ENCODE measurements at places on chromosomes 7 and 10. TPM values are rescaled to one million over a fixed set of nuclear protein-coding genes. Genes with fewer than 3 reads are reported as not detected.

ARHGAP19 gene
- 1.8 TPM for total RNA-seq

DNA sequence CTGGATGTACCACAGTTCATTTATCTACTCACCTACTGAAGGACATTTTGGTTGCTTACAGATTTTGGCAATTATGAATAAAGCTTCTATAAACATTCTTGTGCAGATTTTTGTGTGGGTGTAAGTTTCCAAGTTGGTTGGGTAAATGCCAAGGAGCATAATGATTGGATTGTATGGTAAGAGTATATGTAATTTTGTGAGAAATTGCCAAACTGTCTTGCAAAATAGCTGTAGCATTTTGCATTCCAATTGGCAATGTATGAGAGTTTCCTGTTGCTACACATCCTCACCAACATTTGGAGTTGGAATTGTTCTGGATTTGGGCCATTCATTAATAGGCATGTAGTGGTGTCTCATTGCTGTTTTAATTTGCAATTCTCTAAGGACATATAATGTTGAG, 33.9 kb upstream of the HYAL4 start:
- DNase-seq: no peak

H2AZ2 gene
- total RNA-seq: 123 TPM

- DNase-seq: no peak
Measured at GRCh38 chr10:77245953-77246352, 391.7 kb downstream of the KCNMA1 start.

PNLIPRP2 gene
- total RNA-seq: not detected

DNA sequence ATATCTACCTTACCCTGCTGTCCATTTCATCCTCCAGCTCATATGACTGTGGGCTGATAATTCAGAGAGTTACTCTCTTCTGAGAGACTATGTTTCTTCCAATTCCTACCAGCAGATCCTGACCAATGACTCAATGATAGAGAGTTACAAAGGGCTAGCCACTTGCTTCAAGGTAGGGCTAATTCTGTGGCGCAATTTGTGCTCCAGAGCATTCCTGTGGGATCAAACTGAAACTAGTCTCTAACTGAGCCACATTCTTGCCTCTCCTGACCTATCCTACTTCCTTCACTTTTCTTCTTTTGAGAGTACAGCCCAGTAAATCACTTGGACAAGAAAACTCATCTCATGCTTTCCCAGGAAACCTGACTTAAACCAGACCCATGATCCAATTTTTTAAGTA, 17.9 kb upstream of the ASZ1 start:
- DNase-seq: no peak

DNA sequence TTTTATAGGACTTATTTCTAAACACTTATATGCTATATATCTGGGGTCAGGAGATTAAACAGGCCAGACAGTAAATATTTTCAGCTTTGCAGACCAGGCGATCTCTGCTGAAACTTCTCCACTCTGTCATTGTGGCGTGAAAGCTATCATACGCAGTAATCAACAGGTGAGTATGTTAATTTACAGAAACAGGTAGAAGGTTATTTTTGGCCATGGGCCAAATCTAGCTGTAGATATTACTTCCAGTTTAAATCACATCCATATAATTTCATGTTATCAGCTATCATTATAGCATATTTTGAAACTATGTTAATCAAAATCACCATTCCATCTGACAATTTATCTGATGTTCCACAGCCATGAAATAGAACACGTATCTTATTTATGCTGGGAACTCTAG, 67.8 kb downstream of the GPR37 start:
- no peak for DNase-seq

- DNase-seq: no peak
Measured at GRCh38 chr10:104331208-104331838, 6.9 kb downstream of the ITPRIP start.

AGMO gene
- not detected for total RNA-seq

TUBB8 gene
- not detected for total RNA-seq

DNA sequence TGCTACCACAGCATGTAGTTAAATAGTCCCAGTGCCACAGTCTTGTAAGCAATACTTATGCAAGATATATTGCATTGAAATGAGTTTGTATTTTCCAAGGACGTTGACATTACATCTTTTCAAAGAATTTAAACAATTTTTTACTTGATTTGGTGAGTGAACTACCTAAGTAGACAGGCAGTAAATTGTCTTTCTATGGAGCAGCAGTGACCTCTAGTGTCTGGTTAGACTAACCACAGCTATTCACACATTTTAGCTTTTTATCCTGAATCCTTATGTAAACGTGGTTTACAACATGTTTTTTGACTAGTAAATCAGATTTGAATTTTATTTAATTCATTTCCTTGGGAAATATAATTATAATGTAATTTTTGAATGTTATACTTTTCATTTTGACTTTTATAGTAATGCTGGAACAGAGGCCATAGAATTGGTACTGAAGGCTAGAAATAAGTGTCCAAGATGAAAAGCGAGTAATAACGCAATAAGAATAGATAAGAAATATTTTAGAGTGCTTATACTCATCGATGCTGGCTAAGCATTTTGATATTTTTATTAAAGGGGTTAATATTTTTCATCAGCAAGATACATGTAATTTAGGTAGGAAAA, 5.6 kb downstream of the LRRTM3 start:
- no peak for DNase-seq

- DNase-seq: peak; percentile 56
Measured at GRCh38 chr7:44218418-44219201, 17.8 kb downstream of the YKT6 start.

DNA sequence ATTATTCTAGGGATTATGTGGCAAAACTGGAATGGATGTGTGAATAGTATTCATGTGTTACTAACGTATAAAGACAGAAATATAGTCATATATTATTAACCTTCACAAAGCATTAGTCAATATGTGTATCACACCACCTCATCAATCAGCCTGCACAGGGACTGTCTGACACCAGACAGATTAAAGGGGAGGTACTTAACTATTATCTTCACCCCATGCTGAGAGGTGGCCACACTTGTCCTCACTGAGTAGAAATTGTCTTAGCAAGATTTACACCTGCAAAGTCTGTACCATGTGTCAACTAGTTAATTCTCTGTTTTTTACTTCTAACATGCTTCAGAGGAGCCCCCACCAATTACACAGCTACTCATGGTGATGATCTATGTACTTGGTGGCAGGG, 146.3 kb upstream of the LRGUK start:
- no peak for DNase-seq

BTBD16 gene
- 0.55 TPM for total RNA-seq

GRCh38 chr10:96720422-96721206, at the start of gene PIK3AP1:
Gene PIK3AP1, minus strand, starts transcription at chr10:96720514. Its CDS starts 120 bp downstream, at chr10:96720394.
- DNase-seq: peak; percentile 16

DNA sequence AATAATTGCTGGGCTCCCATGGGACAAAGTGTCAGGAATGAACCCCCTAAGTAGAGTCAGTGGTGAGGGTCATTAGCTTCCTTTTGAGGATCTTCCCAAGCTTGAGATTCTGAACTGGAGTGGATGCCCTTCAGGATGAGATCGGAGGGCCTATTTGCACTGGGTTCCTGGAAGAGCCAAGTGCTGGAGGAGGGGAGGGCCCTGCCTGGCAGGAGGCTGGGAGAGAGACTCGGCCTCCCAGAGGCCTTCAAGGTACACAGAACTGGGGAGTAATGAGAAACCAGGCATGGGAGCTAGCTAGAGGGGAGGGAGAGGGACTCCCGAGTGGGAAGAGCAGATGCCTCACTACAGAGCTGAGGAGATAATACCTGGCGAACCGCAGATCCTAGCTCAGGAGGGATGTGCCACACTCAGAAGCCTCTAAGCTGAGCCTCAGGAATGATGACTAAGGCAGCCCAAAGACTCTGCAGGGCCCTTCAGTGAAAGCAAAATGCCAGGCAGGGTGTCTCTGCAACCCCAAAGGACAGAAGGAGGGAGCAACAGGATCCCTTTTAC, 9.4 kb downstream of the PDAP1 start:
- no peak for DNase-seq

TAS2R5 gene
- 0.47 TPM for total RNA-seq

GIMAP2 gene
- 2.2 TPM for total RNA-seq

DNA sequence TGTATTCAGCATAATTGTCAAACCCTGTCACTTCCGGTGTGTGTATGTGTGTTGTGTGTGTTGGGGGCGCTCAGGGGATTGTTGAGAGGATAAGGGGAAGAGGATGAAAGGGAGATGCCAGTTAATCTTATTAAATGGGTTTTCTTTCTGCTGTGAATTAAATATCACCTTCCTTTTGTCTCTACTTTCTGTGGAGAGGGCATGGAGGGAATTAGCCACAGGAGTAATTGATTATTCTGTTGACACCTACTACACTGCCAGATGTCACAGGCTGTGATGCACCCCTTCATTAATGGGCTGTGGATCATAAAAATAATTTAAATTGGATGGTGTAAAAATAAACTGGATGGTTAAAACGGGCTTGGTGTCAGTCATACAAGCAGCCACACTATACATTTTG, 311.9 kb downstream of the MDFIC start:
- no peak for DNase-seq

DNA sequence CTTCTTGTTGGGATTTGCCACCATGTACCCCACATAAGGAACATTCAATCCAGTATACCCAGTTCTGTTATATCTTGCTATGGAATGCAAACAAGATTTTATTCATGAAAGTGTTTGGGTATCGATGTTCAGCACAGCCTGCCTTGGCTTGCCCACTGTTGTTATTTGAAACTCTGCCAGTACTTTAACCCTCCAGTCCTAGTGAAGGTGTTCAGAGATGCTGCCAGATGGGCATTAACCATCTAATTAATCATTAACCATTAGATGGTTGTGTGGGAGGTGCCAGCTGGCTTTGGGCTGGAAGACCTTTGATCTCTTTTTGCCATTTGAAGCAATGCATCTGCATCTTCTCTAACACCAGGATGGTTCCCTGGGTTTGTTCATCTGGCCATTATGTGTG, 363.0 kb downstream of the SH2D4B start:
- DNase-seq: no peak

DNA sequence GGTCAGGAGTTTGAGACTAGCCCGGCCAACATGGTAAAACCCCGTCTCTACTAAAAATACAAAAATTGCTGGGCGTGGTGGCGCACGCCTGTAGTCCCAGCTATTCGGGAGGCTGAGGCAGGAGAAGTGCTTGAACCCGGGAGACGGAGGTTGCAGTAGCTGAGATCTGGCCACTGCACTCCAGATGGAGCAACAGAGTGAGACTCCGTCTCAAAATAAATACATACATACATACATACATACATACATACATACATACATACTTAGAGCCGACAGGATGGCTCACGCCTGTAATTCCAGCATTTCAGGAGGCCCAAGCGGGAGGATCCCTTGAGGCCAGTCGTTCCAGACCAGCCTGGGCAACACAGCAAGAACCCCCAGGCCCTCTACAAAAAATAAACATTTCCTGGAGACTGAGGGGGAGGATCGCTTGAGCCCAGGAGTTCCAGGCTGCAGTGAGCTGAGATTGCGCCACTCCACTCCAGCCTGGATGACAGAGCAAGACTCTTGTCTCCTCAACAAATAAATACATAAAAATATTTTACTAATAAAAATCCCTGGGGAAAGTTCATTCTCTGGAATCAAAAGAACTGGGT, 90.9 kb upstream of the TNRC18 start:
- DNase-seq: no peak

DNA sequence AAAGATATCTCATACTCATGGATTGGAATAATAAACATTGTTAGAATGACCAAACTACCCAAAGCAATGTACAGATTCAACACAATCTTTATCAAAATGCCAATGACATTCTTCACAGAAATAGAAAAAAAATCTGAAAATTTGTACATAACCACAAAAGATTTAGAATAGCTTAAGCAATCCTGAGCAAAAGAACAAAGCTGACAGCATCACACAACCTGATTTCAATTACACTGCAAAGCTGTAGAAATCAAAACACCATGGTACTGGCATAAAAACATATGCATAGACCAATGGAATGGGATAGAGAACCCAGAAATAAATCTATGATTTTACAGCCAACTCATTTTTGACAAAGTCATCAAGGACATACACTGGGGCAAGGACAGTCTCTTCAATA, 130.0 kb upstream of the TMEM72 start:
- no peak for DNase-seq

SEMA3D gene
- total RNA-seq: not detected

LIPM gene
- total RNA-seq: not detected

ITGB1 gene
- total RNA-seq: 379 TPM

AQP1 gene
- total RNA-seq: 149 TPM

DNA sequence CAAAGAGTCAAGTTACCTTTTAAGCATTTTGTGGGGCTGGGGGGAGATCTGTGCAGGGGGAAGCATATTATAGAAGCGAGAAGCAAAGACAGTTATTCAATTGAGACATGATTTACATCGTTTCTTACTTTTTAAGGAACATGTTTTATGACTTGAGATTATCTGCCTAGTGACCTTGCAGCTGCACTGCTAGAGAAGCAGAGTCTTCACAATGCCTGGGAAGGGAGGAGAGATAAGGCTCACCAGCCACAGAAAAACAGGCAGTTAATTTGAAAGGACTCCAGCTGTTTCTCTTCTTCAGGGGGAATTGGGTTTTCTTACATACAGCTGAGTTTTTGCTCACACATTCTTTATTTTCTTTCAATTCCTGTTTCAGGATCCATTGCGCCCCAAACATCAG, 31.0 kb downstream of the PHYH start:
- DNase-seq: no peak

DNA sequence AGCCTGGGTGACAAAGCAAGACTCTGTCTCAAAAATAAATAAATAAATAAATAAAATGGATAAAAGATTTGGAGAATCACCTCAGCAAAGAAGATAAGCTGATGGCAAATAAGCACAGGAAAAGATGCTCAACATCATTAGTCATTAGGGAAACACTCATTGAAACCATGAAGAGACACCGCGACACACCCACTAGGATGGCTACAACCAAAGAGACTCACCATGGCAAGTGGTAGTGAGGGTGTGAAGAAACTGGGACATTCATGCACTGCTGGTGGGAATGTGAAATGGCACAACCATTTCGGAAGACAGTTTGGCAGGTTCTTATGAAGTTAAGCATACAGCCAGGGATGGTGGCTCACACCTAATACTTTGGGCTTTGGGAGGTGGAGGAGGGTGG, 37.8 kb upstream of the FXYD4 start:
- no peak for DNase-seq

DNA sequence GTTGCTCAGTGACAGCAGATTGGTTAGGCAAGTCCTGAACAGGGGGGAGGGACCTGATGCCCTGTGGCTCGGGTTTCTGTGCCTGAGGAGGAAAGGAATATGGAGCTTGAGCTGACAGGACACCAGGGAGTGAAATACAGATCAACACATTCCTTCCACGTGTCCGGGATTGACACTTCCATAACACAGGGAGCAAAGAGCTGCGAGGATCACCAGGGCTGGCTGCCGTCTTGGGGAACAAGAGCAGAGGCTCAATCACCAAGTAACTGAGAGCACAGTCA, 36.7 kb upstream of the EFCAB10 start:
- DNase-seq: peak; percentile 32

- peak; percentile 96 for DNase-seq
Measured at GRCh38 chr10:71975087-71975870, 11.1 kb downstream of the CHST3 start.

DNA sequence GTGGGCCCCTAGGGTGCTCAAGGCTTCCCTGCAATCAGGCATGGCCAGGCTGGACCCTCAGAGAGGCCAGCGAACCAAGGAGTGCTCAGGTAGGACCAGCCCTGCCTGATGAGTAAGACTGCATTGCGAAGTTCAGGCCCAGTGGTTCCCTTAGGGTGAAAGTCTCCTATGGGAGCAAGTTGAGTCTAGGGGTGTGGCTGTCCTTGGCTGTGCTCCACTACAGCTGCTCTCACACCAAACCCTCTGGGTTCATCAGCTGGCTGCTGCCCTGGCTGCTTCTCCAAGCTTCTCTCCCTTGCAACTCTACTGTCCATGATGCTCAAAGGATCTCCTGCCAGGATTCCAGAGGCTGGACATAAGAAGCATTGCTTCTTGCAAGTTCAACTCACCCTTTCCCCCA, 18.7 kb downstream of the FAM25A start:
- DNase-seq: no peak

GRCh38 chr7:99764478-99764877, 19.5 kb downstream of the CYP3A4 start:
- DNase-seq: no peak

All from gastrocnemius medialis (tissue), 4 donors.